ENCODE measurements at places on chromosomes 16 and 17. TPM values are rescaled to one million over a fixed set of nuclear protein-coding genes. Genes with fewer than 3 reads are reported as not detected.

The CBX8 gene
- 4.7 TPM for total RNA-seq

DNA sequence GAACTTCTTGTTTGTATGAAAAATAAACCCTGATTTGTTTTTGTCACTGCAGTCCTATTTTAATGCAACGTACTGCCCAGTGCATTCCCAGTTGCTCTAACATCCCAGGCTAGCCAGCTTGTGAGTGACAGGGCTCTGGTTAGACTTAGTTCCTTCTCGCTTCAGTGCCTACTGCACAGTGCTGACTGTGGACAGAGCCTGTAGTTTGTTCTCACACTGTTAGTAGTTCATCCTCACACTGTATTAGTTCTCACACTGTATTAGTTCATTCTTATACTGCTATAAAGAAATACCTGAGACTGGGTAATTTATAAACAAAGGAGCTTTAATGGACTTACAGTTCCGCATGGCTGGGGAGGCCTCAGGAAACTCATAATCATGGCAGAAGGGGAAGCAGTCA lies 116.6 kb upstream of the SALL1 start:
- H3K36me3 ChIP-seq, result no peaks in the 10 kb centered on the region
- no peaks in the 10 kb centered on the region for H3K4me1 ChIP-seq
- H3K27ac ChIP-seq, result no peak overlapping the region
- H3K4me3 ChIP-seq, result no peak overlapping the region
- H3K27me3 ChIP-seq, result no peaks in the 10 kb centered on the region
- DNase-seq, result no peak

GRCh38 chr17:76312735-76313134 lies 4.7 kb upstream of the QRICH2 start:
- H3K4me1 ChIP-seq, result peaks cover 7% of the 10 kb centered on the region
- H3K4me3 ChIP-seq, result no peak overlapping the region
- H3K36me3 ChIP-seq, result peaks cover 14% of the 10 kb centered on the region

GRCh38 chr16:81881228-81881627 lies 102.1 kb downstream of the PLCG2 start:
- H3K4me1 ChIP-seq, result no peaks in the 10 kb centered on the region
- no peak overlapping the region for H3K27ac ChIP-seq
- no peak overlapping the region for H3K4me3 ChIP-seq
- H3K27me3 ChIP-seq, result no peaks in the 10 kb centered on the region
- no peaks in the 10 kb centered on the region for H3K36me3 ChIP-seq

- H3K4me3 ChIP-seq, result no peak overlapping the region
- DNase-seq, result no peak
- no peaks in the 10 kb centered on the region for H3K27me3 ChIP-seq
- H3K4me1 ChIP-seq, result no peaks in the 10 kb centered on the region
- no peak overlapping the region for H3K27ac ChIP-seq
Observed at GRCh38 chr17:54221499-54221898, 398.8 kb downstream of the KIF2B start.

DNA sequence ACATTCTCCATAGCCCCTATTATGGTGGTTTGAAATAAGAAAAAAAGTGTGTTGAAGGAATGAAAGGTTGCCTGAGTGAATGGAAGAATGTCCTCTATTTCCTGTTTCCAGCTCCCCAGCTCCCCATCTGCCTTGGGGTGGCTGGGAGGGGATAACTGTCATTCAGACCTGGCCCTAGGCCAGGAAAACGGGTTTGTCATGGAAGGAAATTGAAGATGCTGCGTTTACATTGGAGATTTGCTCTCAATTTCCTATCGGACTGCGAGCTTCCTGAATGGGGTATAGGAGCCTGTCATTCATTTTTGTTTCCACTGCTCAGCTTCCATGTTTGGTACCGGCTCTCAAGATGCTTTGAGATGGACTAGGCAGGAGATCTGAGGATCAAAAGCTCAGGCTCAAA lies 2.2 kb upstream of the FZD2 start:
- no peak overlapping the region for H3K27ac ChIP-seq
- no peak for DNase-seq
- H3K4me3 ChIP-seq, result no peak overlapping the region
- peaks cover 18% of the 10 kb centered on the region for H3K4me1 ChIP-seq
- H3K36me3 ChIP-seq, result no peaks in the 10 kb centered on the region

The TMEM100 gene
- not detected for total RNA-seq

- no peaks in the 10 kb centered on the region for H3K36me3 ChIP-seq
- no peaks in the 10 kb centered on the region for H3K27me3 ChIP-seq
- H3K4me3 ChIP-seq, result no peak overlapping the region
Observed at GRCh38 chr17:54408731-54409130, 491.9 kb upstream of the TOM1L1 start.

DNA sequence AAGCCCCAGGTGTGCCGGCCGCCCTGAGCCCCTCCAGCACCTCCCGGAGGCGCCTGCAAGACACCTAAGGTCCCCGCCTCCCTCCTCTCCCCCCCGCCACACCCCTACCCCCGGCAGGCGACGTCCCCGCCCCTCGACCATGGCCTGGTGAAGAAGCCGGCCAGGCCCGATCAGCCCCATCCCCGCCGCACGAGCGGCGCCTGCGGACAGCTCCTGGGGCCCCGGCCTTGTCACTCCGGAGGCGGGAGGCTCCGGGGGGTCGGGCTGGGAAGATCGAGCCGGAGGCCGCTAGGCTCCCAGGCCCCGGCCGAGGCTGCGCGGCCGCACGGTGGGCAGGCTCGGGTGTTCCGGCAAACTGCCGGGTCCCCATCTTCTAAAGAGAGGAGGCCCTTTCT lies 405 bp upstream of the ACE start:
- no peaks in the 10 kb centered on the region for H3K36me3 ChIP-seq
- peaks cover 12% of the 10 kb centered on the region for H3K4me1 ChIP-seq
- no peak for DNase-seq
- H3K27ac ChIP-seq, result no peak overlapping the region

The SOX8 gene
- total RNA-seq, result 1.4 TPM

The FBXW10 gene
- total RNA-seq, result 0.23 TPM

DNA sequence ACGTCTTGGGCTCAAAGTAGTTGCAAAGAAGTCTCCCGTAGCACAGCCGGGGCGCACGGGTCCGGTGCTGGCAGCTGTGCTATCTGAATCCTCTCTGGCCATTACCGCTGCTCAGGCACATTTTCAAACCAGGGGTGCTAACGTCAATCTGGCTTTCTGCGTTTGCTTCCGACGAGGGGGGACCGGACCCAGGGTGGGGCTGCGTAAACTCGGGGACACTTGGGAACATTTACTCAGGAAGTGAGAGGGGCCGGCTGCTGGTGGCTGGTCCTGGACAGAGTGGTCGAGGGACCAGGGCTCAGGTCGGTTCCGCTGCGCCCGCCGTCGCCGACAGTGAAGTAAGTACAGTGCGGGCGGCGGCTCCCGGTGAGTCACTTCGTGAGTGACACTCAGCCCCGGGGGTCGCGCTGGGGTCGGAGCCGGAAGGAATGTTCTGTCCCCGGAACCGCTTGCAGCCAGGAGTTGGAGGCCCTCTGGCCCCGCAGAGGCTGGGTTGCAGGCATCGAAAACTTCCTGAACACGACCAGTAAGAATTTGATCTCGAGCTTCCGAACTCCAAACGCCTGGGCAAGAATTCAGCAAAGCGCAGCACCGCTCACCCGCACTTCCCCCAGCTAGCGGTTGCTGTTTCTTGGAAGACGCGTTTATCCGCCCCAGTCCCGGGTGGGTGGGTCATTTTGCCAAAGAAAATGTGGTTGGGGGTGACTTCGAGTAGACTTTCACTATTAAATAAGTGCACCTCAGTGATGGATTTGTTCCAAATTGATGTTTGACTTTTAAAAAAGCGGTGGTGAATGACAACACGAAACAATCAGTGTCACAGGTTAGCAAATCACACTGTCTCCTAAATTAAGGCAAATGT lies 1.4 kb upstream of the HS3ST3B1 start:
- peaks cover 3% of the 10 kb centered on the region for H3K36me3 ChIP-seq
- H3K27me3 ChIP-seq, result peaks cover 39% of the 10 kb centered on the region
- peak overlapping the region; percentile 62 for H3K27ac ChIP-seq
- peak overlapping the region; percentile 81 for H3K4me3 ChIP-seq

DNA sequence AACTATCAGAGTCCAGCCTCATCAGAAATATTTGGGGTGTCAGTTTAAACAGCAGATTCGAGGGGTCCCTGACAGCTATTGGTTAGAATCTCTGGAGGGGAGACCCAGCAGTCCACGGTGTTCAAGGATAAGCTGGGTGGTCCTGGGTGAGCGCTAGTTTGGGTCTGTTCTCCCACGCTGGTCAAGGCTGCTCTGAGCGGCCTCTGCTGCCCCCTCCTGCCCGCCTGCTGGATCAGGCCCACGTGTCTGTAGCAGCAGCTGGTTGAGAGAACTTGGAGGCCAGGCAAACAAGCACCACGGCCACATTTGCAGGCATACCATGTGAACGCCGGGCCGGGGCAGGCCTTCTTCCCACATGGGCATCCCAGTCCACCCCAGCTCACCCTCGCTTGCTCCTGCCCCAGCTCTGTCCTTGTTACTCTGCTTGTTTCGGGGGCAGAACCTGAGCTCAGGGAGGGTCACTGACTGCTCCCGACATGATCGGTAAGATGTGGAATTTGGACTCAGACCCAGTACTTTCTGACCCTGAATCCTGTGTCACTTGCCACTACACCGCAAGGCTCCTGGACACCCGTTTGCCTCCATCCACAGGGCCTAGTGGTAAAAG lies 7.4 kb downstream of the FOXF1 start:
- H3K36me3 ChIP-seq, result no peaks in the 10 kb centered on the region
- peaks cover 52% of the 10 kb centered on the region for H3K27me3 ChIP-seq
- no peak overlapping the region for H3K4me3 ChIP-seq

- H3K27ac ChIP-seq, result no peak overlapping the region
- no peaks in the 10 kb centered on the region for H3K4me1 ChIP-seq
Observed at GRCh38 chr16:76157629-76158028, 119.6 kb upstream of the CNTNAP4 start.

The C17orf67 gene
- total RNA-seq, result 5.0 TPM

GRCh38 chr16:50665128-50665878 lies 15.8 kb downstream of the SNX20 start:
- peak overlapping the region; percentile 60 for H3K4me3 ChIP-seq
- peaks cover 5% of the 10 kb centered on the region for H3K36me3 ChIP-seq
- peaks cover 37% of the 10 kb centered on the region for H3K4me1 ChIP-seq
- H3K27ac ChIP-seq, result peak overlapping the region; percentile 79
- no peaks in the 10 kb centered on the region for H3K27me3 ChIP-seq
- DNase-seq, result peak; percentile 90

GRCh38 chr16:82006036-82006435 lies 5.2 kb downstream of the SDR42E1 start:
- H3K27ac ChIP-seq, result no peak overlapping the region
- no peak for DNase-seq
- peaks cover 43% of the 10 kb centered on the region for H3K36me3 ChIP-seq
- H3K4me1 ChIP-seq, result peaks cover 24% of the 10 kb centered on the region

The TEX14 gene
- 0.14 TPM for total RNA-seq

The AANAT gene
- total RNA-seq, result 0.16 TPM

The ARHGAP44 gene
- total RNA-seq, result 0.14 TPM

GRCh38 chr17:80649672-80650330 lies 105.2 kb downstream of the RPTOR start:
- H3K4me1 ChIP-seq, result peaks cover 70% of the 10 kb centered on the region
- peak; percentile 92 for DNase-seq
- H3K27me3 ChIP-seq, result no peaks in the 10 kb centered on the region
- H3K36me3 ChIP-seq, result peaks cover 45% of the 10 kb centered on the region

The EXOC3L1 gene
- total RNA-seq, result 0.16 TPM

DNA sequence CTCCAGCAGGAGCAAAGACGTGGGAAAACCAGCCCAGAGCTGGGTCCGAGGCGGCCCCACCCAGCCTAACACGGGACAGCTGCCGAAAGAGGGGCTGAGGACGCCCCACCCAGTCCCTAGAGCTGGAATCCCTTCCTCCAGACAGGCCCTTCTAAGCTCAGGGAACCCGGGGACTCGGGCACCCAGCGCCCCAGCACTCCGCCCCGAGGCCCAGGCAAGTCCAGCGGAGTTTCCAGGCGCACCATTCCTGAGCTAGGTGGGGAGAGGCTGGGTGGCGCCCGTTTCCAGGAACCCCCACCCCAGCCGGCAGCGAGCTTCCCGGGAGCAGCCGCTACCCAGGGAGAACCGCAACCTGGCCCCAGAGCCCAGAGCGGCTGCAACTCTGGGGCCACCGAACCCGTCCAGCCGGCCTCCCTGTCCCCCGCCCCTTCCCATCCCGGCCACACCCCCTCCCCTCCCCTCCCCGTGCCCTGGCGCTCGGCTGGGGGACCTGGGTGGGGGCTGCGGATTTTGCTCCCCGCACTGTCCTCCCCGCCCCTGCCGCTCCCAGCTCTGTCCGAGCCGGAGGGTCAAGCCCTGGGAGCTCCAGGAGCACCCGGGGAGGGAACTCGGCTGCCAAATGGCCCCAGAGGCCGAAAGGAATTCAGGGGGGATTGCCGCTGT lies 536 bp downstream of the TMC6 start:
- peak overlapping the region; percentile 94 for H3K4me3 ChIP-seq
- peaks cover 40% of the 10 kb centered on the region for H3K36me3 ChIP-seq
- no peaks in the 10 kb centered on the region for H3K27me3 ChIP-seq
- peak; percentile 39 for DNase-seq

DNA sequence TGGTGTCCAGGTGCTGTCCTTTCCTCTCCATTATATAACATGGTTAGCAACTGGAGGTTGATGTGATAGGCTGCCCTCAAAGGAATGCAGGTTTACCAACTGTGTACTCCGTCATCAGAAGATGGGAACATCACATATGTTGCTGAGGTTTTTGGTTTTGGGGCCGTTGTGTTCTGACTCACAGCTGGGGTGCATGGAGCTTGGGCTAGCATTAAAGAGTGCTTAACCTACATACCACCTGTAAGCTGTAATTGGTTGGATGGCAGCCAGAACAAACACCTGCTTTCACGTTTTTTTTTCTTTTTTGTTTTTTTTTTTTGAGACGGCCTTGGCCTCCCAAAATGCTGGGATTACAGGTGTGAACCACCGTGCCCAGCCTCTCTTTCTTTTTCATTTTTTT lies 20.9 kb downstream of the TMEM11 start:
- H3K4me1 ChIP-seq, result no peaks in the 10 kb centered on the region
- no peak overlapping the region for H3K4me3 ChIP-seq
- no peaks in the 10 kb centered on the region for H3K27me3 ChIP-seq
- H3K27ac ChIP-seq, result no peak overlapping the region

The SCIMP gene
- not detected for total RNA-seq

DNA sequence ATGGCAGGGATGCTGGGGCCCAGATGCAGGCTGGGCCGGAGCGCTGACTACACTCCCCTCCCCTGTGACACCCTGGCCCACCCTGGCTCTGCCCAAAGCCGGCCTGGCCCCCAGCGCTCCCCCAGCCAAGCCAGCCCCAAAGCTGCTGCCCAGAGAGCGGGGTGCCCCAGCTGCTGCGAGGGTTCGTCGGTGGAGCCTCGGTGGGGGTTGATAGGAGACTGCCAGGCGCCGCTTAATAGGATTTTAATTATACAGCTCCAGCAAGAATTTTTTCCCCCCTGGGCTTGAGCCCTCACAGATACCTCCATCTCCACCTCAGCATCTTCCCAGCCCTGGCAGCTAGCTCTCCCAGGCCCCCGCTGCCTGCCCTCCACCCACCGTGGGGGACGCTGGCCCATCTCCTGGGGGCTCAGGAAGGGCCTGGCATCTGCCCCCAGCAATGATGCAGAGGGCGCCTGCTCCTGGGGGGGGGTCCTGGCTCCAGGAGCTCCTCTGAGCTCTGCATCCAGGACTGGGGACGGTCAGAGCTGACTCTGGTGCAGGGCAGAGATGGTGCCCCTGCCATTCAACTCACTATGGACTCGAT lies 36.8 kb upstream of the DLX4 start:
- no peak overlapping the region for H3K27ac ChIP-seq
- no peak for DNase-seq
- no peak overlapping the region for H3K4me3 ChIP-seq
- H3K4me1 ChIP-seq, result no peaks in the 10 kb centered on the region
- H3K36me3 ChIP-seq, result no peaks in the 10 kb centered on the region

GRCh38 chr17:43224146-43224705 lies 4.2 kb downstream of the CCDC200 start:
- H3K36me3 ChIP-seq, result peaks cover 2% of the 10 kb centered on the region

Data from activated CD4-positive, alpha-beta T cell treated with anti-CD3 and anti-CD28 coated beads for 36 hours (primary cell).